ENCODE measurements at places on chromosomes 12 and 14.

DNA sequence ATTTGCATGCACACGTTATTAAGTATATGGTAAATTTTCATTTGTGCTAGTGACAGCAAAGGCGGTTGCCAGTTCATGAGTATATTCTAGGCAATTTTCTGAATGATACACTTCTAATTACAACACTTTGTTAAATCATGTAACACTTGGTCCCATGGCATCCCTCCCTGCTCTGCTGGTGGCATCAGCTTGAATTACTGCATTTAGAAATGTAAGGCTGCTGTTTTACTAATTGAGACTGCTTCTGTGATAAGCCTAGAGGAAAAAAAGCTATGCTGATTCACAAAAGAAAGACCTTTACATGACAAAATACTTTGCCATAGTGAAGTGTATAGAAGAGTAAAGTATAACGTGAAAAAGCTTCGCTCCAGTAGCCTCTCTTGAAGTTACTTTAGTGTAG lies 636.1 kb downstream of the KCNH5 start:
- DNase-seq, result no peak

DNA sequence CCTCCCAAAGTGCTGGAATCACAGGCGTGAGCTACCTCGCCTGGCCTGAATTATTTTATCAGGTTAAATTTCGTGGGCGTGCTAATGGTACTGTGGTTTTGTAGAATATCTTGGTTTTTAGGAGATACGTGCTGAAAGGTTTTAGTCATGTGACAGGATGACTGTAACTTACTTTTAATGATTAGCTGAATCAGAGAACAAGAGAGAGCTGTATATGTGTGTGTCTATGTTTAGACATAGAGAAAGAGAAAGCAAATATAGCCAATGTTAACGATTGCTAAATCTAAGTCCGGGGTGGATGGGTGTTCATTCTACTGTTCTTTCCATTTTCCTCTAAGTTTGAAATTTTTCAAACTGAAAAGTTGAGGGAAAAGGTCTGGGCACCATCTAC lies 9.2 kb upstream of the PNMA1 start:
- no peak for DNase-seq

DNA sequence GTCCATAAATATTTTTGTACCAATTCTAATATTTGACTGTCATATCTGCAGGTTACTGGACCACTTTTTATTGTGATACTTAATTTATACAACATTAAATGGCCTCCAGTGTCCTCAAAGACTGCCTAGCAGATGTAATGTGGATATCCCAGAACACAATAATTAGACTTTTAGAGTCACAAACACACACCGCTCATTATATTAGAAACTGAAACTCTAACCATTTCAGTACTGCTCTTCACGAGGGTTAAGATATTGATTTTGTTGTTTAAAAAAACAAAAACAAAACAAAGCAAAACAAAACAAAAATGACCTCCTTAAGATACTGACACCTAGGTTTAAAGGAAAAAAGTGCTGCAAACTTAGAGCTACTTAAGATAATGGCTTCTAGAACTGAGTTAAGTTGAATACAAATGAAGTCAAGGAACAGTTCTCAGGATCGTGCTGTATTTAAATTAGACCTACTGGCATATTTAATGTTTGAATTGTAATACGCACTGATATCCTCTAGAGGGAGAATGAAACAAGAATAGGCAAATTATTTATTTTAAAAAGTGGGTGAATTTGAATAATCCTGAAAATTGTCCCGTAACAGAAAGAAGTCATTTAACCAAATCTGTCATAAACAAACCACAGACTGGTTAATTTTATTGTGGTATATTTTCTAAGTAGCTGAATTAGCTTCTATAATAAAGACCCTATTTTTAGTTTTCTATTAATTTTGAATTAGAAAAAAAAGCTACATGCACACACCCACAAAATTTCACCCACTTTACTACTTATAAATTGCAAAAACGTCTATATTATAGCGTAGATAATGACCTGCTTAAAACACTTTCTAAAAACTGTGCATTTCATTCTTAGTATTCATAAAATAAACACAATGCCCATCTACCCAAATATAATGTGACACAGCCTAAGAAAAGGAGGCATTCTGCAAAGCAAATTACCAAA lies 395.2 kb upstream of the DCN start:
- no peak for DNase-seq

DNA sequence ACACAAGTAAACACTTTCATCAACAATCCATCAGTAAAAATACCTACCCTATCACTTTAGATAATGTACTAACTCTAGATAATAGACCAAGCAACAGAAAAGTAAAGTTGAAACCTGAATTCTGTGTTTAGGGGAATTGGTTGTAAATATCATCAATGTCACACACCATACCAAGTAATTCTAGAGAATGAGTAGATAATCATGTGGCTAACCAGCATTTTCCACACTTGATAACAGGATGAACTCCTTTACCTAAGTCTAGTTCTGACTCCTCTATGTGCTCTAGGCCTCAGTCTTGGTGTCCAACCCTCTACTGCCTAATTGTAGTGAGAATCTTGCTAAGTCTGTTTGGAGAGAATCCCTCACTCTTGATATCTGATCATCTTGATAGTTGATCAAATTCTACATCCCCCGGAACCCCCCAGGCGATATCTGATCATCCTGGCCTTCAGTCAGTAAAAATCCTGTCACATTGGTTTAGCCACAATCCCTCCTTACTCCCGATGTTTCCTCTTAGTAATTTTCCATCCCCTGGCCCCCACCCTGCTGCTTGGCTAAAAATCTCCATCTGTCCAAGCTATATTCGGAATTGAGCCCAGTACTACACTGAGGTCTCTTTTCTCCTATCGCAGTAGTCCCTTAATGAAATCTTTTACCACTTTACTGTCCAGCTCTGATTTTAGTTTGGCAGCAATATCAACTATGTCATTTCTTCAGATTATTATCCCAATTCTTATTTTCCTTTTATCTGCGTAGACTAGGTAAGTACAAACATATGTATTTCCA lies 3.4 kb upstream of the SLCO1A2 start:
- no peak for DNase-seq

DNA sequence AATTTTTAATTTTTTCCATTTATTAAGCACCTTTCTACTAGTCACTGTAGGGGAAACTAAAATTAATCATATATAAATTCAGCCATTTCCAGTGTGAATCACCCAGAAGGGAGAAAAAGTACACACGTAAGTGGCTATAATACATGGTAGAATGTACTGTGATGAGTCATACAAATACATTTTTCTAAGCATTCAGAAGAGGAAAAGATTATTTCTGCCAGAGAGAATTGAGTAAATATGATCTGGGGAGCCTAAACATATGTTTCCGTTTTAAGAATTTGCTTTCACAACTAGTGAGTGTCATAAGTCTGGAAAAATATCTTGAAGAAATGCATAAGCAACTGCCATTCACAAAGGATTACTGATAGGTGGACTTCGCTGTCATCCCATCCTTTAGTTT lies 102.8 kb downstream of the TGFB3 start:
- DNase-seq, result no peak

GRCh38 chr12:42056130-42056529 lies 88.5 kb downstream of the GXYLT1 start:
- DNase-seq, result no peak

DNA sequence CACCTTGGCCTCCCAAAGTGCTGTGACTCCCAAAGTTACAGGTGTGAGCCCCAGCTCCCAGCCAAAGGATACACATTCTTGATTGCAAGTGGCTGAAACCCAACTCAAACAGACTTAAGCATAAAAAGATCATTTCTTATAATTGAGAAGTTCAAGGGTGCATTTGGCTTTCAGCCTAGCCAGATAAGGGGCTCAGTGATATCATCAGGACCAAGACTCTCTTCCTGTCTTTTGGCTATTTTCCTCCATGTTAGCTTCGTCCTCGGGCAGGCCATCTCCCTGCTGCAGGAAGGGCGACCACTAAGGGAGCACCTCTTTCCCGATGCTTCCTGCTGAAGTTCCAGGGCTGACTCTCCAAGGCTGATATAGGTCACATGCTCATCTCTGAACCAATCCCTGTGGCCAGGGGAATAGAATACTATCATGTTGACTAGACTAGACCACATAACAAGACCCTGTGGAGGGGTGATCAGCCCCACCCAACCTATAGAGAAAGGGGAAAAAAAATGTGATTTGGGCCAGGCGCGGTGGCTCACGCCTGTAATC lies 9.8 kb upstream of the KRT8 start:
- DNase-seq, result no peak

Data from NCI-H1417 treated with DMSO at 0.1 percent for 48 hours (cell line).